ENCODE measurements at places on chromosomes 7 and 10. TPM values are rescaled to one million over a fixed set of nuclear protein-coding genes. Genes with fewer than 3 reads are reported as not detected.

Gene MSMB
- total RNA-seq = not detected

Gene HTR5A
- not detected for total RNA-seq

Gene MMRN2
- 3.9 TPM for total RNA-seq

Gene YKT6
- total RNA-seq = 85.5 TPM

Gene EDRF1
- total RNA-seq = 13.9 TPM

Gene FEZF1
- total RNA-seq = not detected

Gene C10orf143
- not detected for total RNA-seq

Gene NHLRC2
- total RNA-seq = 12.8 TPM

Gene ANKRD30A
- total RNA-seq = not detected

Gene PAPOLB
- total RNA-seq = not detected

Gene SPDYE5
- not detected for total RNA-seq

Gene SAP25
- total RNA-seq = not detected

Gene CHN2
- not detected for total RNA-seq

Gene FGFR2
- 5.5 TPM for total RNA-seq

Gene CADPS2
- 4.0 TPM for total RNA-seq

Gene STEAP1B
- total RNA-seq = 7.0 TPM

Gene FAM241B
- total RNA-seq = 0.96 TPM

Gene IQUB
- 0.43 TPM for total RNA-seq

Gene ACSL5
- under 0.01 TPM for total RNA-seq

Gene P4HA1
- 168 TPM for total RNA-seq

Gene TMEM270
- total RNA-seq = not detected

Gene ASAH2
- total RNA-seq = 0.24 TPM

Gene PHYHIPL
- not detected for total RNA-seq

Gene PRKCQ
- total RNA-seq = 2.3 TPM

Gene ANKRD2
- total RNA-seq = 9.9 TPM

Gene CD36
- total RNA-seq = 14.7 TPM

Gene COX15
- 40.7 TPM for total RNA-seq

Gene CCDC3
- total RNA-seq = 0.96 TPM

Gene TCERG1L
- not detected for total RNA-seq

Gene ATP6V0E2
- 4.3 TPM for total RNA-seq

Gene PRSS37
- not detected for total RNA-seq

Gene PRPS1L1
- total RNA-seq = not detected
